Activated CD8-positive, alpha-beta T cell treated with anti-CD3 and anti-CD28 coated beads, Interleukin-2, amount 10 ng/mL, durations not matched to agents 7 days and 5 days (primary cell): ENCODE measurements at places on chromosomes 6 and 20.

DNA sequence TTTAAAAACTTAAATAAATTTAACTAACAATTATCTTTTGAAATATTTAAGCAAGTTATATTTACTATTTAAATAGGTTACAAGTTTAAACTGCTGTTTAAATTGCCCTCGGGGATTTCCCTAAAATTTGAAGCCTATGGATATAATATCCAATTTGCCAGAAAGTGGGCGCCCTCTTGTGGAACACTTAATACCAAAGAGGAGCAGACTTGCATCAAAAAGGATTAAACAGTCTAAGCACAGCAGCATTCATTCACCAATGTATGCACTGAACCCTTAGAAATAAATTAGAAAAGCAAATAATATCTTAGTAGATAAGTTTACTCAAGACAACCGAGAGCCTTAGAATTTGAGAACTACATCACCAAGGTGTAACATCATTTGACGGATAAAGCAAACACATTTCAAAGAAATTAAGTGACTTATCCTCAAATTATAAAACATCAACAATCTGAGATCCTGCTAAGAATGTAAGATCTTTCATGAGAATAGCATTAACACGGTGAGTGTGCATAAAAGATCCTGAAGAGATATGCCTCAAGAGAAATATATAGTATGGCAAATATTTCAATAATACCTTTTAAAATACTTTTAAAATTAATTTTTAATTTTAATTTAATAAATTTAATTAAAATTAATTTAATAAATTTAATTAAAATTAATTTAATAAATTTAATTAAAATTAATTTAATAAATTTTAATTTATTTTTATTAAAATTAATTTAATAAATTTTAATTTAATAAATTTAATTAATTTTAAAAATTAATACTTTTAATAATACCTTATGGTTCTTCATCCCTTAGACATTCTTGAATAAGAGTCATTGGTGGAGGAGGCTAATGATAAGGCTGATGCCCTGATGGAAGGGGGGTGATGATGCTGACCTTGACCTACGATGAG is 11.5 kb upstream of the MEP1A start:
- peak; percentile 44 for DNase-seq
- H3K27ac ChIP-seq = no peak overlapping the region
- peaks cover 2% of the 10 kb centered on the region for H3K27me3 ChIP-seq
- no peaks in the 10 kb centered on the region for H3K4me1 ChIP-seq
- no peak overlapping the region for H3K4me3 ChIP-seq
- H3K36me3 ChIP-seq = no peaks in the 10 kb centered on the region

- H3K27me3 ChIP-seq = peaks cover 48% of the 10 kb centered on the region
- peaks cover 13% of the 10 kb centered on the region for H3K4me1 ChIP-seq
- peak overlapping the region; percentile 1 for H3K4me3 ChIP-seq
- DNase-seq = peak; percentile 88
- no peaks in the 10 kb centered on the region for H3K36me3 ChIP-seq
These were observed 41.2 kb upstream of the LY86 start for GRCh38 chr6:6547110-6547879.

GRCh38 chr6:155832596-155832995 is 377.0 kb upstream of the NOX3 start:
- H3K27me3 ChIP-seq = no peaks in the 10 kb centered on the region
- H3K4me1 ChIP-seq = no peaks in the 10 kb centered on the region
- H3K4me3 ChIP-seq = no peak overlapping the region
- DNase-seq = no peak
- H3K27ac ChIP-seq = no peak overlapping the region

DNA sequence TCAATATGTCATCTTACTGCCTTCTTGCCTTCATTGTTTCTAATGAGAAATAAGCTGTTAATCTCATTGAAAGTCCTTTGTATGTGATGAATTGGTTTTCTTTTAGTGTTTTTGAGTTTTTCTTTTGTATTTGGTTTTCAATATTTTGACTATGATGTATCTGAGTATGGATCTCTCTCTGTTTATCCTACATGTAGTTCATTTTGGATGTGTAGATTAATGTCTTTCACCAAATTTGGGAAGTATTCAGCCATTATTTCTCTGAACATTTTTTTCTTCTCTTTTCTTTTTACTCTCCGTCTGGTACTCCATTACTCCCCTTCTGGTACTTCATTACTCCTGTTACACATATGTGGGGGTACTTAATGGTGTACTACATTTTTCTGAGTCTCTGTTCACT is 337.0 kb upstream of the RNF24 start:
- no peaks in the 10 kb centered on the region for H3K4me1 ChIP-seq
- no peak for DNase-seq
- H3K27ac ChIP-seq = no peak overlapping the region
- H3K36me3 ChIP-seq = no peaks in the 10 kb centered on the region
- no peak overlapping the region for H3K4me3 ChIP-seq
- peaks cover 29% of the 10 kb centered on the region for H3K27me3 ChIP-seq

GRCh38 chr20:43915211-43916072 is 790 bp downstream of the TOX2 start:
- H3K4me3 ChIP-seq = peak overlapping the region; percentile 70
- H3K27ac ChIP-seq = peak overlapping the region; percentile 3
- H3K4me1 ChIP-seq = peaks cover 19% of the 10 kb centered on the region
- peaks cover 67% of the 10 kb centered on the region for H3K27me3 ChIP-seq
- no peak for DNase-seq

- H3K4me1 ChIP-seq = no peaks in the 10 kb centered on the region
- H3K4me3 ChIP-seq = no peak overlapping the region
- no peak for DNase-seq
- H3K27me3 ChIP-seq = peaks cover 51% of the 10 kb centered on the region
- no peaks in the 10 kb centered on the region for H3K36me3 ChIP-seq
These were observed 11.7 kb upstream of the HCK start for GRCh38 chr20:32040142-32040953.

DNA sequence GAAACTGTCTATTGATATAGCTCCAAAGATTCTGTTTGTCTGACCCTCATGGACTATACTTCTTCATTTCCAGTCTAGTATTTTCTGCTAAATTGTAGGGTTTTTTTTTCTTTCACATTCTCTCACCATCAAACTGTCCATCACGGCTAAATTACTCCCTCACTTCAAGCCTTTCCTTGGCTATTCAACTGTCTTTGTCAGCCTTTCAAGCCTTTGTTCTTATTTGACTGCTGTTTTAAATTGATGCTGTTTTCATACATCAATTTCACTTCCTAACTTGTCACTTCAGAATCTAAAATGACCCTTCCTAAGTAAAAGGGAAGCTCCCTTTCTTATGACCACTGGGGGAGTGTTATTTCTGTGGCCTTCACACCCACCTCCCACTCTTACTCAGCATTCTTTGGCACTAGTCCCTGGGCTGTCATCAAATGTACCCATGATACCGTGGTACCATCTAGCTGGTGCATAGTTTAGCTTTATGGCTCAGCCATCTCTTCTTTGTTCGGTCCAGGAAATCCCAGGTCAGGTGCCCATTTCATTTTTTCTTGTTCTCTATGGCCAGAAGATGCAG is 8.6 kb downstream of the GJA1 start:
- no peak overlapping the region for H3K27ac ChIP-seq
- H3K4me3 ChIP-seq = no peak overlapping the region
- no peaks in the 10 kb centered on the region for H3K36me3 ChIP-seq
- no peak for DNase-seq

GRCh38 chr6:4981761-4982160 is 22.1 kb downstream of the RPP40 start:
- no peaks in the 10 kb centered on the region for H3K4me1 ChIP-seq
- H3K27ac ChIP-seq = no peak overlapping the region
- peaks cover 3% of the 10 kb centered on the region for H3K36me3 ChIP-seq
- no peak for DNase-seq
- H3K27me3 ChIP-seq = peaks cover 2% of the 10 kb centered on the region
- no peak overlapping the region for H3K4me3 ChIP-seq

GRCh38 chr20:45985573-45985972 is 13.6 kb upstream of the ZNF335 start:
- H3K4me3 ChIP-seq = no peak overlapping the region
- H3K27ac ChIP-seq = no peak overlapping the region
- DNase-seq = peak; percentile 17
- peaks cover 11% of the 10 kb centered on the region for H3K4me1 ChIP-seq
- H3K36me3 ChIP-seq = no peaks in the 10 kb centered on the region

- no peak for DNase-seq
- H3K4me3 ChIP-seq = no peak overlapping the region
- no peaks in the 10 kb centered on the region for H3K27me3 ChIP-seq
- H3K4me1 ChIP-seq = no peaks in the 10 kb centered on the region
These were observed 748.6 kb upstream of the HS3ST5 start for GRCh38 chr6:115091461-115091860.

DNA sequence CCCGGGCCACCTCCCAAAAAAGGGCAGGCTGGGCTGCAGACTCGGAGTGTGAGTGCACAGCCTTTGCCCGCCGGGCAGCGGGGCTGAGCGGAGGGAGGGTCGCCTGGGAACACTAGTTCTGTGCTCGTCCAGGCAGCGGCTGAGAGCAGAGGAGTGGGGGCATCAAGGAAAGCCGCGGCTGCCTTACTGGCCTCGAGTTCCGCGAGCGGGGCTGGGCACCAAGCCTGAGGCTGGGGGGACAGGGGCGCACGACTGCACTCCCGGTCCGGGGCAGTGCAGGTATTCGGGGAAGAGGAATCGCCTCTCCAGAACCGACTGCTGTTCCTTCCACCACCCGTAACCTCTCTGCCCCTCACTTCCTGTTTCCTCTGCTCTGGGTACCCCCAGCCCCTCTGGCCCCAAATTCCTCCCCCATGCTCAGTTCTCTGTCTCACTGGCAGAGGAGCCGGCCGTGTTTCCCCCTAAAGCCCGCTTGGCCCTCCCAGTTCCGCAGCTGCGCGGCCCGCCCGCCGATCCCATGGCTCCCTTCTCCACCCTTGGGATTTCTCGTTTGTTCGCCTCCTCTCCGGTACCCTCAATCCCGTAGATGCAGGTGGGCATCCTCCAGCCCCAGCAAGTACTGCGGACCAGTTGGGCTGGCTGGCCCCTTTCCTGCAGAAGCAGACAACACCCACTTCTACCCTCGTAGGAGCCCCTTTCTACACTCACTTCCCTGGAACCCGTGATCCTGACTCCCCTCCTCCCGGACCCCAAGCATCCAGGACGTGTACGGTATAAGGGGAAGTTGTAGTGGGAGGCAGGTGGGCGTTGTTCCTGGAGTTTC is 5.1 kb downstream of the RING1 start:
- peaks cover 20% of the 10 kb centered on the region for H3K36me3 ChIP-seq
- no peak for DNase-seq
- H3K4me3 ChIP-seq = peak overlapping the region; percentile 66
- H3K4me1 ChIP-seq = peaks cover 57% of the 10 kb centered on the region
- H3K27ac ChIP-seq = peak overlapping the region; percentile 58

GRCh38 chr6:139605350-139605749 is 230.9 kb upstream of the CITED2 start:
- H3K36me3 ChIP-seq = no peaks in the 10 kb centered on the region
- no peak overlapping the region for H3K4me3 ChIP-seq
- H3K27me3 ChIP-seq = peaks cover 7% of the 10 kb centered on the region
- DNase-seq = no peak

- H3K27me3 ChIP-seq = no peaks in the 10 kb centered on the region
- peaks cover 90% of the 10 kb centered on the region for H3K36me3 ChIP-seq
- DNase-seq = peak; percentile 12
- H3K27ac ChIP-seq = peak overlapping the region; percentile 48
- H3K4me3 ChIP-seq = no peak overlapping the region
These were observed 13.3 kb downstream of the APMAP start for GRCh38 chr20:24979036-24979960.

- no peak overlapping the region for H3K4me3 ChIP-seq
- peaks cover 15% of the 10 kb centered on the region for H3K4me1 ChIP-seq
- no peaks in the 10 kb centered on the region for H3K27me3 ChIP-seq
- H3K36me3 ChIP-seq = no peaks in the 10 kb centered on the region
- DNase-seq = no peak
These were observed 11.7 kb downstream of the TFEB start for GRCh38 chr6:41723530-41724227.

DNA sequence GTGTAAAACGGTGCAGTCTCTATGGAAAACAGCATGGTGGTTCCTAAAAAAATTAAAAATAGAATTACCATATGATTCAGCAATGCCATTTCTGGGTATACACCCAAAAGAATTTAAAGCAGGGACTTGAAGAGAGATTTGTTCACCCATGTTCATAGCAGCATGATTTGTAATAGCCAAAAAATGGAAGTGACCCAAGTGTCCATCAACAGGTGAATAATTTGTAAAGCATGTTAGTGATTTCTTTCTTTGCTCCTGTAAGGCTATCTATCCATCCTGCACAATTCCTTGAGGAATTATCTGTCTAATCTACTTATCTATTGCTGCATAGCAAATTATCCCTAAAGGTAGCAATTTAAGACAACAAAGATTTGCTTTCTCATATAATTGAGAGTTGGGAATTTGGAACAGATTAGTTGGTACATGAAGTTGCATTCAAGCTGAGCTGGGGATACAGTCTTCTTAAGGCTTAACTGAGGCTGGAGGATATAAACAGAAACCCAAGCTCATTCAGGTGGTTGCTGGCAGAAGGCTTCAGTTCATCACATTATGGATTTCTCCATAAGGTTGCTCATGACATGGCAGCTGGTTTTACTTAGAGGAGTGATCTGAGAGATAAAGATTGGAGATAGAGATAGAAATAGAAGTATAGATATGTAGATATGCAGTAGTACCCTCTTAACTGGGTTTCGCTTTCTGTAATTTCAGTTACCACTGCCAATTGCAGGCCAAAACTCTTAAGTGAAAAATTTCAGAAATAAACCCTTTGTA is 62.0 kb downstream of the IL22RA2 start:
- H3K27ac ChIP-seq = no peak overlapping the region
- H3K27me3 ChIP-seq = peaks cover 10% of the 10 kb centered on the region
- H3K4me3 ChIP-seq = no peak overlapping the region
- no peaks in the 10 kb centered on the region for H3K4me1 ChIP-seq
- DNase-seq = no peak

DNA sequence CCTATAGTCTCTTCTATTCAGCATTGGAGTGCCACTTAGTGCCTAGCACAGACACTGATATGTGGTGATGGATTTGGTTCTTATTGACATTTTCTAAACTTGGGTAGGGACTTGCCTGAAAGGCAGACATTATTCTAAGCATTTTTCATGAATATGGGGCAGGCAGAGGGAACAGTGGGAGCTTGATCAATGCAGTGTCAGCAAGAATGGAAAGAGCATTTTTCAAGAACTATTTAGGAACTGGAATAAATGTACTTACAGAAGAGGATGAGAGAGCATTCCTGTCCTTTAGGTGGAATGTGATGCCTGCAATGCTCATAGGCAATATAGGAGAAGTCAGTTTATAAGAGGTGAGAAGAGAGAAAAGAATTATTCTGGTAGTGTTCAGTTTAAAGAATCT is 26.2 kb downstream of the DEFB114 start:
- H3K36me3 ChIP-seq = no peaks in the 10 kb centered on the region
- H3K4me3 ChIP-seq = no peak overlapping the region
- H3K27me3 ChIP-seq = no peaks in the 10 kb centered on the region
- no peaks in the 10 kb centered on the region for H3K4me1 ChIP-seq
- no peak overlapping the region for H3K27ac ChIP-seq
- DNase-seq = no peak

DNA sequence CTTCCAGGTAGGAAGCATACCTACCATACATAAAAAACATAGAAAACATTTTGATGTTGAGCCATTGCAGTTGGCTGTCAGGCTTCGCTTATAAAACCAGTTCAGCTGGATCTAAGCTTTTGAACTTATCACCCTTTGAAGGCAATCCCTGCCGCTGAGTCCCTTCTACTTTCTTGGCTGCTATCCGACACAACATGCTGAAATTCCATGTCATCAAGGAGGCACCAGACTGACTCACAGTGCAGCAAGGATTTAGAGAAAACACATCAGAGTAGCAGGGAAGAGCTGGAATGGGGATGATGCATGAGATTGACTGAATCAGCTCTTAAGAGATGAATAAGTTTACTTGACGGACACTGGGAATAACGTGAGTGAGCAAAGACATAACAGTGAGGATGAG is 135.0 kb upstream of the MAN1A1 start:
- H3K36me3 ChIP-seq = peaks cover 13% of the 10 kb centered on the region
- H3K27me3 ChIP-seq = no peaks in the 10 kb centered on the region
- H3K4me3 ChIP-seq = no peak overlapping the region
- peaks cover 7% of the 10 kb centered on the region for H3K4me1 ChIP-seq
